ENCODE measurements at places on chromosomes 7 and 10.

DNA sequence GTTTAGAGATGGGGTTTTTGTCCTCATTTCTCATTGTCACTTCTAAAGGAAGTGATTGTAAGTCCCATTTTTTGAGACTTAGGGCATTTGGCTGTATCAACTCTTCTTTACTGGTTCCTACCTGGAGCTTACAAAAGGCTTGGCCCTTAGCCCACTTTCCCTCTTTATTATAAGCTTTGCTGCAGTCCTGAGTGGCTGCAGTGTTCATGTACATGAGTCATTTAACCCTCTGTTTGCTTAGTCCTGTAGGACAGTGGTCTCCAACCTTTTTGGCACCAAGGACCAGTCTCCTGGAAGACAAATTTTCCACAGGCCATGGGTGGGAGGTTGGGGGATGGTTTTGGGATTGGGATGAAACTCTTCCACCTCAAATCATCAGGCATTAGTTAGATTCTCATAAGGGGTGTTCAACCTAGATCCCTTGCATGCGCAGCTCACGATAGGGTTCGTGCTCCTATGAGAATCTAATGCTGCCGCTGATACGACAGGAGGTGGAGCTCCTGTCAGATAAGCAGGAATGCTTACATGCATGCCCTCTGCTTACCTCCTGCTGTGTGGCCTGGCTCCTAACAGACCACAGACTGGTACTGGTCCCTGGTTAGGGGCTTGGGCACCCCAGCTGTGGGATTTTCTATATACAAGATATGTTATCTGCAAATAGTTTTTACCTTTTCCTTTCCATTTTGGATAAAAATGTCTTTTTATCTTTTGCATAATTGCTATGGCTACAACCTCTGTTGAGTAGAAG is 99.7 kb downstream of the CCSER2 start:
- no peak for DNase-seq

- no peak for DNase-seq
Measured at GRCh38 chr10:52334595-52334994, 20.5 kb downstream of the DKK1 start.

- DNase-seq, result no peak
Measured at GRCh38 chr10:29687421-29688164, 52.8 kb upstream of the SVIL start.

DNA sequence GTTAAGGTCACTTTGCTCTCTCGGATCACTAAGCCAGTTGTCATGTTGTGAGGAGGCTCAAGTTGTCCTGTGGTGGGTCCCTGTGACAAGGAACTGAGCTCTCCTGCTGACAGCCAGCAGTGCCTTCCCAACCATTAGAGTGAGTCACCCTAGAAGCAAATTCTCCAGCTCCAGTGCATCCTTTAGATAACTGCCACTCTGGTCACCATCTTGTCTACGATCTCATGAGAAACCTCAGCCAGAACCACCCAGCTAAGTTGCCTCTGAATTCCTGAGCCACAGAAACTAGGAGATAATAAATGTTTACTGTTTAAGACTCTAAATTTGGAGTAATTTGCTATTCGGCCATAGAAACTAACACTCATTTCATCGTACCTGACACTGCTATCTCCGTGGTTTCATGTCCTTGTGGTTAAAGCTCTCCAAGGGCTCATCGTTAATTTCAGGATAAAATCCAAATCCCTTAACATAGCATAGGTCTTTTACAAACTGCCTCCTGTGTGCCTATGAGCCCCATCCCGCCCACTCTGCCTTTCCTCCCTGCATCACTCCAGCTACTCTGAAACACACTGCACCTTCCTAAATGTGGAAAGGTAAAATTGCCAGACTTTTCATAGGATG is 56.5 kb upstream of the WIPF3 start:
- no peak for DNase-seq

DNA sequence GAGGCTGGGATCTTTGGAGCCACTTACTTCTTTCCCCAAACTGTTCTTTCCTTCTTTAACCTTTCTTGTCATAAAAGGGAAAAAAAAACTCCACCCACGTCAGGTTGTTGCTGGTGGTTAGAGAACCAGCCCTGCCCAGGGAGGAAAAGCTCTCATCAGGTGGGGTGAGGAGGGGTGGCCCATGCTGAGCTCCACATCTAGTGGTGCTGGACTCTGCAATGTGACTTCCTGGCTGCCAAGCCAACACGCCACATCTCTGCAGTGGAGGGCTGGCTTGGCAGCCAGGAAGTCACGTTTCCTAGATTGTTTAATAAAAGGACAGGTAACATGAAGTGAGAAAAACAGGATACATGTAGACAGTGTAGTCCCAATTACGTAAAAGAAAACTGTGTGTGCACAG is 37.4 kb downstream of the WIPF3 start:
- no peak for DNase-seq

DNA sequence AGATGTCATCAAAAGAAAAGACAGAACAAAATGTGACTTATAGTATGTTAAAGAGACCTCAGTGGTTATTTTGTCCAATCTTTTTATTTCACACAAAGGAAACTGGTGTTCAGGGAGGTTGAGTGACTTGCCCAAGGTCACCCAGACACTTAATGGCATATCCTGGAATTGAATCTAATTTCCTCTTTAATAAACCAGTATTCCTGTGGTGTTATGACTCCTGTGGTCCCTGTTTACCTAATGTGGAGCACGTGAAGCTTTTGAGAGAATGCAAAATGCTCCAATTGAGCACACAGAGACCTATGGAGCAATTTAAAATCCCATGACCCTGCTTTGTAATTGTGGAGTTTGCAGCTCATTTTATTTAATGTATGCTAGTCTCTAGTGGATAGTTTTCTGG is 251.9 kb downstream of the REEP3 start:
- no peak for DNase-seq

- DNase-seq, result no peak
Measured at GRCh38 chr7:87217983-87218653, 1.4 kb downstream of the TMEM243 start.

GRCh38 chr7:82530361-82530760 is 86.8 kb upstream of the CACNA2D1 start:
- no peak for DNase-seq

DNA sequence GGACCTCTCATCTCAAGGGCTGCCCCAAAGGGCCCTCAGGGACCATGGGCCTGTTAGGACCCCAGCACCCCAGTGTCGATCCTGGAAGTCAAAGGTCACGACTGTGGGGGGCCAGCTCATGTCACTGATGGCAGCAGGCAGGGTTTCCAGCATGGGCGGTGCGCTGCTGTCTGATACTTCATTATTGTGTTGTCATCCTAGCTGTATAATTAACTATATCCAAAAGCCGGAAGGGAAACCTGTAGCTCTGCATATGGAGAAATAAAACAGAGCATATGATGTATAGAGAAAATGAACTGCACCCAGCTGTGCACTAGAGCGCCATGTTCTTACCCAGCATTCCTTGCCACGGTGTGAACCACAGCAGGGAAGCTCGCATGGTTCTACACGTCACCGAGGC is 196.3 kb downstream of the EBF3 start:
- DNase-seq, result no peak

GRCh38 chr7:80974396-80975358 is 55.8 kb upstream of the SEMA3C start:
- DNase-seq, result no peak

GRCh38 chr7:43469051-43469450 is 113.9 kb upstream of the STK17A start:
- DNase-seq, result no peak

GRCh38 chr7:80324032-80324431 is 187.8 kb downstream of the GNAT3 start:
- no peak for DNase-seq

DNA sequence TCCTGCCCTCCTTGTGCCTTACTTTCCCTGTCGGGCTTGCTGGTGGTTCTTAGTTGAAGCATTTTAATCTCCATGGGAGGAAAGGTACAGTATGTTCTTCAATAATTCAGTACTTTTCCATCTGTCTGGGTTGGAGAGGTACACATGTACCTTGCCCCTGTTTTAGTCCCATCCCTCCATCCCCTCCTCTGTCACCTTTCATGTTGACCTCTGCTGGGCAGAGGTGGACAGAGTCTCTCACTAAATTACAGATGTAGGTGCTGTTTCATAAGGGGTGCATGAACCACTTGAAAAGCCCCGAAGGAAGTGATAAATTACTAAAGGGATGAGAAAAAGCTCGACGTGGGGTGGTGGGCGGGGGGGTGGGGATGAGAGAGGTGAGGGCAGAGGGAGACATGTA is 5.4 kb downstream of the AGFG2 start:
- DNase-seq, result no peak

GRCh38 chr7:29156907-29157452 is 10.6 kb upstream of the CPVL start:
- DNase-seq, result no peak

GRCh38 chr10:72013202-72013945 is 49.2 kb downstream of the CHST3 start:
- no peak for DNase-seq

GRCh38 chr7:40758590-40758989 is 623.8 kb downstream of the SUGCT start:
- DNase-seq, result no peak

GRCh38 chr10:3467052-3467951 is 294.7 kb upstream of the PITRM1 start:
- DNase-seq, result peak; percentile 84

GRCh38 chr7:157276731-157277562 is 59.9 kb upstream of the DNAJB6 start:
- DNase-seq, result peak; percentile 70

DNA sequence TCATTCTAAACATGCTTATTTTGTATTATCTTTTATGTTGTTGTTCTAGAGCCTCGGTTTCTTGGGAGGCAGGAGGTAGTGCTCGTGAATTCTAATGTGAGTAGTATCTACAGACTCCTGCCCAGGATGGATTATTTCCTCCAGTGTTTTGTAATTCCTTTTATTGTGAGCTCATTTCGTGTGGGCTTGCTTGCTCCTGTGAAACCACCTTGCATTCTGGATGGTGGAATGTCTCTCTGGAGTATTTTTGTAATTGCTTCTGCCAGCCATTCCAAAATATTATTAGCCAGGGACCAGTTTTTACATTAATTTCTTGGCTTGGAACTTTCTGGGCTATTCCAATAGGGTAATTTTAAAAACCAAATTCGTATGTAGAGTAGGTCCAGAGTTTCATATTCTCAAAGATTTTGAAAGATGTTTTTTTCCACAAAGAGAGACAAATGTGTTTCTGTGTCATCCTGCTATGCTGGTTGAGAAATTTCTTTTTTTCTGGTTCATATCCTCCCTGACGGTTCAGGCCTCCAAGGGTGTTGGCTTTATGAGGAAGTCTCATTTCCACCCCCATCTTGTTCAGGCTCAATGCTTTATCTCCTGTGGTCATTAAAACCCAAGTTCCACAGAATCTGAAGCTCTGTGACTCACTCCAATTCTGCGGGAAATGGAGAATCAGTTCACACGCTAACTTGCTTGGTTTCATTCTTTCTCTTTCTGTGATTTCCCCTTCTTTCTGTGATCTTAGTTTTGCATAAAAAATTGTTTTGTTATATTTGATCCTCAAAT is 41.7 kb upstream of the CALD1 start:
- no peak for DNase-seq

DNA sequence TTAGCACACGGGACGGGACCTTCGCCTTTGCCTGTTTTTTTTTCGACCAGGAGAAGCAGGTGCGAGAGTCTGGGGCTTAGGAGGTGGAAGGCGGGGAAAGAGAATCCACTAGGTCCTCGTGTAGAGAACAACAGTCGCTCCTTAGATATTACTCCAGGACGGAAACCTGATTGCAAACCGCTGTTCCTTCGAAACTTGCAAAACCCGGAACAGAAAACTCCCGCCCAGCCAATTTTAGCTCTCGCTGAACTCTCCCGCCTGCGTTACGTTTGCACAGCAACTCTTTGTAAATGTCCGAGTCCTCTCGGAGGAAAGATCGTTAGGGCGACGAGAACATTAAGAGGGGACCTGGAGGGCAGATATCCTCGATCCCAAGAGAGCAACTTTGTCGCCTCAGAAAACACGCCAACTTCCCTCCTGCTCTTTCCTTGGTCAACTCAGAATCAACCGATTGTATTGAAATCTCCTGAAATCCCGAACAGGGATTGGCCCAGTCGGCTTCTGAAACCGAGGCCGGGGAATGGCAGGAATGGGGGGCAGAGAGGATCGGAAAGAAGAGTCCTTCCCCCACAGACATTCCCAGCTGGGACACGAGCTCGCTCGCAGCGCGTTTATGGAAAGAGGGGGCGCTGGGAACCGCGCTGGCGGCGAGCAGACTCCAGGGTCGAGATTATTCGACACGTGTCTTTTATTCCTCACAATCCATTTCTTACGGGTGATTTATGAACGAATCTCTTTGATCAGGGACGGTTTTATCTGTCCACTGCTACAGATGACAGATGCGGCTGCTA is 9.9 kb downstream of the TWIST1 start:
- DNase-seq, result no peak

- no peak for DNase-seq
Measured at GRCh38 chr7:136027160-136027559, 50.0 kb upstream of the MTPN start.

- DNase-seq, result no peak
Measured at GRCh38 chr10:66799474-66799873, 126.4 kb upstream of the LRRTM3 start.

Measured in upper lobe of right lung (tissue), 1 donor.